ENCODE measurements at places on chromosomes 3 and 15.

GRCh38 chr3:177234121-177234520 lies 36.8 kb upstream of the TBL1XR1 start:
- peak; percentile 52 for DNase-seq

DNA sequence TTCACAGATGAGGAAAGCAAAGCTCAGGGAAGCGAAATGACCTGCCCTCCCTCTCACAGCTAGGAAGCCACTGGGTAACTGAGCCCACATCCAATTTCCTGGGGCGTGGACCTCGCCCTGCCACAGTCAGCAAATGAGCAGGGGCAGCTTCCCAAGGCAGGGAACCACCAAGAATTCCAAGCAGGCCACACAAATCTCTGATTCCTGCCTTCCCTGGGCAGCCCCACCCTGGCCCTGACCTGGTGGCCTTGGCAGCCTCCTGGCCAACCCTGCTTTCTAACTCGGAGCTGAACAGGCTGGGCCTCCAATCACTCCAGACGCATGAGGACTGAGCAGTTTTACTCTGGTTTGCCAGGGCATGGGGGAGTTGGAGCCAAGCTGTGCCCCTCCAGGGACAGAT lies 203.7 kb upstream of the TLE3 start:
- DNase-seq, result no peak

DNA sequence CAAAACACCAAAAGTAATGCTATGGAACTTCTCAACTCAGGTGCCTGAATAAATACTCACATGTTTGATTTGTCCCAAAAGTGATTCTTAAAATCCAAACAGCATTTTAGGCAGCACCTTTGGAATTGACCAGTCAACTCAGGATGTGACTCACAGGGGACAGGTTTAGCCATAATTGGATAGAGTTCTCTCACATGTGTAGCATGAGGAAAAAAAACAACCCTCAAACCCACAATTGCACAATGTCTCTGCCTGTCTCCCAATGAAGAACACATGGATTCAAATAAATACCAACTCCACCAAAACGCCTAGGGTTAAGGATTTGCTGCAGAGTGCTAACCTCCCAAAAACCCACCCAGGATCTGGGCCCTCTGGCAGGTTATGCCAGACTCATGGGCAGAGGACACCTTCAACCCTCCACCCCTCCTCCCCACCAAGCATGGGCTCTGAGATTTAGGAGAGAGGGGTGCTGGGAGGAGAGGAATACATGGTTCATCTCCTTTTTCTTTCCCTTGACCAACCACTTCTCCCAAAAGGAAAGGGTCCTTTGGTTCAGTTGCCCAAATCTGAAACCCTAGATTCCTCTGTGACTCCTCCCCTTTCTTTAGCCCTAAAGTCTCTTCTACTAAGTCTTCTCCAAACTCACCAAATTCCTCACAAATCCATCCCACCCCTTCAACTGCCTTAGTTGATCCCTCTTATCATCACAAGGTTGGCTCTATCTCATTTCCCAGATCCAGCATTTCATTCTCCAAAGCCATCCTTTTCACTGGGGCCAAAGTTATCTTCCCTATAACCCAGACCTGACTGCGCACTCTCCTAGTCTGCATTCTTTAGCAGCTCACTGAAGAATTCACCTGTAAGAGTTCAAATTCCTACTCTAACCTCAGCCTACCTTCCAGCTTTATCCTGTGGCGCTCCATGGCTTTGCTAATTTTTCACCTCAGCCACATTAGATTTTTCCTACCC lies 7.7 kb downstream of the RYK start:
- peak; percentile 26 for DNase-seq

DNA sequence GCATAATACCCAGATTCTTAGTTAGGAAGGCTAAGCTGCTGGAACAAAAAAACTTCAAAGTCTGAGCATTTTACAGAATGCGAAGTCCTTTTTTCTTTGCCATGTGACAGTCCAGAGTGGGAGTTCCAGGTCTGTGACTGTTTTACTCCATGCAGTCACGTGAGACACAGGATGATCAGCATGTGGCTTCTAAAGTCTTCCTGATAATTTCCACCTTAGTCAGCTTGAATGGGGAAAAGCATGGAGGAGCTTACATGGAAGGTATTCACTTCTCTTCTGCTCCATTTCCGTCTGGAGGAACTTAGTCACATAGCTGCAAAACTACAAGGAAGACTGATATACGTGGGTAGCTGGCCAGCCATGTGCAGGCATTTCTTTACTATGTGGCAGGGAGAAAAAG lies 1.7 kb downstream of the SNTN start:
- no peak for DNase-seq

DNA sequence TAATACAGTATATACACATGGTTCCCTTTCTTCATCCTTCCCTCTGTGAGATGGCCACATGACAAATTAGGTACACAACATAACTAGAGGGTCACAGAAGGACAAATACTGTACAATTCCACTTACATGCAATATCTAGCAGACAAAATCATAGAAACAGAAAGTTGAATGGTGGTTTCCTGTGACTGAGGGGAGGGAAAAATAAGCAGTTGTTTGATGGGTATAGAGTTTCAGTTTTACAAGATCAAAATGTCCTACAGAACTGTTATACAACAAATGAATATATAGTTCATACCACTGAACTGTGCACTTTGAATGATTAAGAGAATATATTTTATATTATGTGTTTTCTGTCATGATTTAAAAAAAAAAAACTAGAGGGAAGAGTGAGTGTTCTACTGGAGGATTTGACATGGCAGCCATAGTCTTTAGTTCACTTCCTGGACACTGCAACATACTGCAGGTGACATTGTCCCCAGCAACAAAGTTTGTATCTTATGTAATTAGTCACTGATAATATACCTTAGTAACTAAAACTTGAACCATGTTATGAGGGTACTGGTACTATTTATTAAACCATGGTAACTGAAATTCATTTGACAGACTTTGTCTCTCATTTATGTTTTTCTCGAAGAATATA lies 37.2 kb downstream of the CCDC54 start:
- DNase-seq, result no peak

- DNase-seq, result no peak
These were observed 94.5 kb downstream of the ABI3BP start for GRCh38 chr3:100898681-100899080.

- no peak for DNase-seq
These were observed 20.3 kb upstream of the SIAH2 start for GRCh38 chr3:150783316-150783715.

- no peak for DNase-seq
These were observed 8.8 kb upstream of the SH3BP5 start for GRCh38 chr3:15341030-15341726.

GRCh38 chr15:77497110-77497737 lies 76.5 kb downstream of the HMG20A start:
- no peak for DNase-seq

GRCh38 chr15:34993412-34993811 lies 5.3 kb upstream of the ZNF770 start:
- DNase-seq, result peak; percentile 39

DNA sequence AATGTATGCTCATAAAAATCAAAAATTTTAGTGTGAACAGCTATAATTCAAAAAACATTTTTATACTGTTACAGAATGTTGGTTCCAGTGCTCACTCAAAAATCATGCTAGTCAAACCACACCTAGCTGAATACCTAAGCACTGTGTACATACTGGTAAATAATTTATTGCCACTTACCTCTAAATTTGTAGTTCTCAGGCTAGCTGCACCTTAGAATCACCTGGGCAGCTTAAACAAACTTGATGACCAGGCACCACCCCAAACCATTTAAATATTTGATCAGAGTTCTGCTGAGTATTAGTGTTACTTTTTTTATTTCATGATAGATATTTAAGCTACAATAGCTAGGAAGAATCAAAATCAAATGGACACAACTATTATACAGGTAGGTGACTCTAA lies 32.3 kb upstream of the TMCO5A start:
- peak; percentile 48 for DNase-seq

- DNase-seq, result peak; percentile 72
These were observed 68.5 kb downstream of the TMCC1 start for GRCh38 chr3:129824926-129825541.

GRCh38 chr3:27451251-27451650 lies 32.9 kb downstream of the SLC4A7 start:
- no peak for DNase-seq

DNA sequence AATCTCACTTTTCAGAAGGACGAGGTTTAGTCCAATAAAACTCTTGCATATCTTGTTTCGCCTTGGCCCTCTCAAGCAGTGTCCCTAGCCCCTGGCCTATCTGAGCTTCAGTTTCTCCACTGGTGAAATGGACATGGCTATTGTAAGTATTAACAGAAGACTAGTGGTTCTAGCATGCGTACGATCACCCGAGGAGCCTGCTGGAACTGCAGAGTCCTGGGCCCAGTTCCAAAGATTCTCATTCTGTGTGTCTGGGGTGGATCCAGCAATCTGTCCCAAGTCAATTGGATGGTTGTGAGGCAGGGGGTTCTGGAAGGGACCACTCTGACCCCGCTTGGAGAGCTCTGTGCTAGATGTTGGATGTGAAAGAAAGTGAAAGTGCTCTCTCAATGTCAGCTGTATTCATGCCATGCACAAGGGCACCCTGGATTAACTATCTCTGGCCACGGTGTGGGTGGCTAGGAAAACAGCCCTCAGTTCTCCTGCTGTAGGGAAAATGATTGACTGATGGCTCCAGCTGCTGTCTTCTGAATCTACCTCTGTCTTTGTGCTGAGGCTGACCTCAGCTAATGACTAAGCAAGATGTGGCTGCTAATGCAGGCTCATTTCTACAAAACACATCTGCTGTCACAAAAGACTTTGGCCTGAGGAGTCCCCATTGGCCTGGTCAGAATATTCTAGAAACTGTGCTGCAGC lies 1.9 kb upstream of the PLA1A start:
- DNase-seq, result peak; percentile 15

- no peak for DNase-seq
These were observed 12.5 kb downstream of the STOML1 start for GRCh38 chr15:73979636-73980035.

GRCh38 chr15:48010316-48010715 lies 110.5 kb upstream of the SLC24A5 start:
- DNase-seq, result no peak

DNA sequence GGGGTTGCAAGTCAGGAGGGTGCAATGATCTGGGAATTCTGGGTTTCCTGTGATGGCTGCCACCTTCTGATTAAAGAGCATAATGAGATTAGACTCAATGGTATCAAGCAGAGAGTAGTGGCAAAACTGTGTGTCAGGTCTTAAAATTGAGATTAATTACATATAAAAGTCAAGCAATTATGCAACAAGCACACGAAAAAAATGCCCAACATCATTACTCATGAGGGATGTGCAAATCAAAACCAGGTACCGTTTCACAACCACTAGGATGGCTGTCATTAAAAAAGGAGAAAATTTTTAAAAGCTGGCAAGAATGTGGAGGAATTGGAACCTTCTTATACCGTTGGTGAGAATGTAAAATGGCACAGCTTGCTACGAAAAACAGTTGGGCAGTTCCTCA lies 205.0 kb downstream of the OSBPL10 start:
- DNase-seq, result no peak

Data from DMS53 (cell line).